ENCODE measurements at places on chromosomes 11 and 22.

GRCh38 chr11:75073459-75074190, 23.1 kb downstream of the OR2AT4 start:
- no peak for DNase-seq

- DNase-seq: no peak
Measured at GRCh38 chr11:78325274-78325781, 92.3 kb downstream of the GAB2 start.

DNA sequence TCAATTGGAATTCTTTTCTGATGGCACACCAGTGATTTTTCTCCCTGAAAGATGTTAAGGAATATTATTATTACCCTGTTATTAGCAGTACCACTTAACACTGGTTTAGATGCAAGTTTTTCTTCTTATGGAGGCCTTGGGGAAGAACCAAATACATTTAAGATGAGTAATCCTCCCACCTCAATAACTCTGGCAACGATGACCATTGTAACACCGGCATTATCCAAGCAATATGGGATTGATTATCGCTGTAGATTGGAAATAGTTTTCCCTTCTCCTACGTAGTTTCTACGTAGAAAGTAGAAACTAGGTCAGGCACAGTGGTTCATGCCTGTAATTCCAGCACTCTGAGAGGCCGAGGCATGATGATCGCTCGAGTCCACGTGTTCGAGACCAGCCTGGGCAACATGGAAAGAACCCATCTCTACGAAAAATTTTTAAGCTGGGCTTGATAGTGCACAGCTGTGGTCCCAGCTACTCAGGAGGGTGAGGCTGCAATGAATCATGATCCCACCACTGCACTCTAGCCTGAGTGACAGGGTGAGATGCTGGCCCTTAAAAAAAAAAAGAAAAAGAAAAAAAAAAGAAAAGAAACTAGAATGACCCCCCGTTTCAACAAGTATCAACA, 45.5 kb downstream of the PACSIN2 start:
- no peak for DNase-seq

GRCh38 chr11:85115798-85116197, 511.3 kb downstream of the DLG2 start:
- no peak for DNase-seq

- DNase-seq: no peak
Measured at GRCh38 chr22:50674606-50675552, 2.3 kb downstream of the SHANK3 start.

Measured in activated naive CD8-positive, alpha-beta T cell treated with anti-CD3 and anti-CD28 coated beads, Interleukin-2, amount 50 U/mL, for 16 hours (primary cell).